ENCODE measurements at places on chromosomes 3 and 15.

DNA sequence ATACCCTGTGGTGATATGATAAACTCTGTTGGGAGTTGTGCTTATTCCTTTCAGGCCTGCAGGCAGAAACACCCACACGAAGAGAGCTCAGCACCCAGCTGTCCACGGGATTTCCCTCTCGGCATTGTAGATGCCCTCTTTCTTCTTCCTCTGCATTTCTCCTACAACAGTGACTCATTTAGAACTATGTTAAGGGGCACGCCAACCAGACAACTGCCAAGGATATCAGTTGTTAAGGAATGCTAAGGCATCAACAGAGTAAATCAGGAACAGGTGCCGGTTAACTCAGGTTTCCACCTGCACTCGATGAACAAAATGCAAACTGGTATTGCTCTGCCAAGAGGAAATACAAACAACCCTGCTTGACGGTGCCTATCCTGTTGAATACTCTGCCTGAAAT is 270.0 kb upstream of the PEX5L start:
- DNase-seq = no peak

DNA sequence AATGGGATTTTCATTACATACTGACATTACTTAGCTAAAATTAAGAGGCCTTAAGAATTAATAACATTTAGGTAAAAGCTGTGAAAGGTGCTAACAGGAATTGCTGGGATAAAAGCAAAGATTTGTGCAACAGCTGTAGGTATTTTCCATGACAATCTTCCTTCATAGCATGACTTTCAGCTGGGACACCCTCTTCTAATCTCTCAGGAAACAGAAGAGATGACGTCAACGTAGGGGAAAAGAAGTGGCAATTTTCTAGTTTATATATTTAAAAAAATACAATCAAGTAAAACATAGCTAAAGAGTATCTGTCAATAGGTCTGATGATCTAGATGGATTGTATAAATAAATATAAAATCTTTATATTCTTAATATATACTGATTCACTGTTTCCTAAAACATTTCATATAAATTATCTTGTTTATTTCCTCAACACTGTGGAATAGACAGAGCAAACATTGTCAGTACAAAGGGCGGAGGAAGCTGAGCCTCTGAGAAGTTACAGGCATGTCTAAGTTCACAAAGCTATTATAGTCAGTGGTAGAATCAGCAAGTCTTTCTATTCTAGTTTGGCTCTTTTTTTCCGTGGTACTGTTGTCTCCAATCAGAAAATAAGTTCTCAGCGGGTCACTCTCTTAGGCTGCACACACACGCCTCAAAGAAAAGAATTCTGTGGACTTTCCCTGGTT is 217.0 kb downstream of the P3H2 start:
- no peak for DNase-seq

- no peak for DNase-seq
These were observed 287.6 kb upstream of the STT3B start for GRCh38 chr3:31244929-31245817.

DNA sequence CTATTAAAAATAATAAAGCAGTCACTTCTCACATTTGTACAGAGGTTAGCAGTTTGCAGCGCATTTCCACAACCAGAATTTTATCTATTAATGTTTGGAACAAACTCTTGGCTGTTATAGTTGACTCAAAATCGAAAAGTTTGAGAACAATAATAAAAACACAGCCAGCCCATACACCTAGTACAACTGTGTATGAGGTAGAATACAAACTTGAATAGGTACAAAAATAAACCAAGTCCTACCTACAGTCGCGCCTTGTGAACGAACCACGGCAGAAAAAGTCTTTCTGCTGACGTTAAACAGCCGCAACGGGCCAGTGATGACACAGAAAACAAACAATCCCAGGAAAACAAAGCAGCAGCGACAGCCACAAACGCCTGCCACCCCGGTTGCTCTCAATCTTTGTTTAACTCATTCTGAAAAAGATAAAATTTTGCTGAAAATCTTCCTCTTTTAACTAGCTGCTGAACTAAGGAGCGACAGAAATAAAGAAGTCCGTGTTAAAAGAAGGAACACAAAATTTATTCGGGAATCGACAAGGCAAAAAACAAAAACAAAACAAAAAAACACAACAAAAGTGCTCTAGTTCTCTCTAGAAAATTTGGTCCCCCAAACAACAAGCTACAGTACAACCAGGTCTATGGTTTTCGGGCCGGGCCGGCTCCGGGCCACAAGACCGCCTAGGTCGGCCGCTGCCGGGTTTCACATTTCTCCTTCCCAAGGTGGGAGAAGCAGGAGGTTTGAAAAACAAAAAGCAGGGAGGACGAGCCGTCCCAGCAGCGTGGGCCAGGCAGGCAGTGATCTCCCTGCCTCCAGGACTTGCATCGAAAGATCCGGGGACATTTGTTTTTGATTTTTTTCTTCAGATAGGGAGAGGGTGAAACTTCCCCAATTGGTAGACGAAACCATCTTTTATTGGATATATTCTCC is 2.9 kb downstream of the FOXL2 start:
- DNase-seq = no peak

DNA sequence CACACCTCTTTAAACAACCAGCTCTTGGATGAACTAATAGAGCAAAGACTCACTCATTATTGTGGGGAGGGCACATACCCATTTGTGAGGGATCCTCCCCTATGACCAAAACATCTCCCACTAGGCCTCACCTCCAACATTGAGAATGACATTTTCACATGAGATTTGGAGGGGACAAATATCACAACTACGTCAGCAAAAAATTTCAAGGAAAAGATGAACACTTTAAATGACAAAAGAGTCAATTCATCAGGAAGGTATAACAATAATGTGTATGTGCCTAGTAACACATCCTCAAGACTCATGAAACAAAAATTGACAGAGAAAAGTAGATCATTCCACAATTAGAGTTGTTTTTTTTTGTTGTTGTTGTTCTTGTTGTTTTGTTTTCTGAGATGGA is 38.4 kb upstream of the CHD2 start:
- DNase-seq = no peak

DNA sequence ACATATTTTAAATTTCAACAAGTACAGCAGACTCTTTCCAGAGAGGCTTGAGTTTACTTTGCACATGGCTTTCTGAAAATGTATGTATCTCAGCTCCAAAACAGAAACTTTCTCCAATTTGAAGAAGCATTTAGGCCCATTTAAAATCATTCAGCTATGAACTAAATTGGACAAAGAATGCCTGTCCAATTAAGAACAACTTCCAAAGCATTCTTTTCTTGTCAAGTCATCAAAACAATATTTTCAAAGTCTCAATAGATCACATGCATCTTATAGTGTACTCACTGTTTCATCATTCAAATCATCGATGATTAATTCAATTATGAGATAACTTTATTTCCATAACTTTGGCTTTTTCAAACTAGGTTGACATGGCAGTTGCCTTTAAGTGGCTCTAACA is 95.2 kb downstream of the KBTBD8 start:
- no peak for DNase-seq

- no peak for DNase-seq
These were observed 27.4 kb upstream of the BOC start for GRCh38 chr3:113183748-113184661.

GRCh38 chr15:69604072-69604411 is 151.4 kb downstream of the RPLP1 start:
- no peak for DNase-seq

- no peak for DNase-seq
These were observed 8.7 kb upstream of the GPD1L start for GRCh38 chr3:32097768-32098167.

- no peak for DNase-seq
These were observed 149.3 kb upstream of the TGFBR2 start for GRCh38 chr3:30457081-30457480.

- DNase-seq = no peak
These were observed 869.7 kb downstream of the OTOL1 start for GRCh38 chr3:162366166-162366766.

DNA sequence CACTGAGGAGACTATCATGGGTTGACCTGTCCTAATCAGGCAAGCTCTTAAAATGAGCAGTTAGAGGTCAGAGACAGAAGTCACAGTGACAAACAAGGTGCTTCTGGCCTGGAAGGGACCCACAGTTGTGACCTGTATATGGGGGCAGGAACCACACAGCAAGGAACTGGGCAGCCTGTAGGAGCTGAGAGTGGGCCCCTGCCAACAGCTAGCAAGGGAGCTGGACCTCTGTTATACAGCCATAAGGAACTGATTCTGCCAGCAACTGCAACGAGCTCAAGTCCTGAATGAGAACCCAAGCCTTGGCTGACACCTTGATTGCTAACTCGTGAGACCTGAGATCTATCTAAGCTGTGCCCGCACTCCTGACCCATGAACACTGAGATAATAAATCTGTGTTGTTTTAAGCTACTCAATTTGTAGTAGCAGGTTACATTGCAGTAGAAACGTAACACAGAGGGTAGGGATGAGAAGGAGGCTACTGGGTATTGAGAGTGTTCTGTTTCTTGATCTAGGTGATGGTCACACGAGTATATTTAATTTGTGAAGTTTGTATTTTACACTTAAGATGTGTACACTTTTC is 44.5 kb upstream of the MAGI1 start:
- no peak for DNase-seq

DNA sequence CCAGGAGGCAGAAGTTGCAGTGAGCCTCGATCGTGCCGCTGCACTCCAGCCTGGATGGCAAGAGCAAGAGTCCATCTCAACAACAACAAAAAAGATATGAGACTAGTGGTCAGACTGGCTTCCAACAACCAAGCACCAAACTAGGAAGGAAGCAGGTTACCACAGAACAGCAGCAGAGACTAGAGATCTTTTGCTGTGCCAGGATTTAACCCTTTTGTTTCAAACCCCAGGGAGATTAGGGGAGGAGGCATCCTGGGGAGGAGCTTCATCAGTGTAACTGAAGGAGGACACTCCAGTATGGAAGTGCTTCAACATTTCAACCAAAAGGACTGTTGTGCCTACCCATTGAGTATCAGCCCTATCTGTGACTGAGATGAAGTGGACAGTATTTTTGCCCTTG is 240.3 kb downstream of the ZIC1 start:
- no peak for DNase-seq

DNA sequence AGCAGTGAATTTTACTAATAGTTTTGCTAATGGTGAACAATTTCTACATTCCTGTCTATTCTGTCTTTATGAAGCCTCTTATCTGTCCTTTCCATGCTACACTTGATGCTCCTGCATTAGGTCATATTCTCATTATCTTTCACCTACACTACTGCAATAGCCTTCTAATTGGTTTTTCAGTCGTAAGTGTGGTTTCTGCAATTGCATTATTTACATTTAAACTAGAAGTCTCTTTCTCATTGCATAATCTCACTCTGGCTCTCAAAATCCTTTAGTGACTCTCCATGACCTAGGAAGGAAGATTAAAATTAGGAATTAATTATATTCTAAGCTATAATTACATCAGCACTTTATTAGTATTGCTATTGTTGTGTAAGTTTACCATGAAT is 686.5 kb downstream of the IGSF11 start:
- no peak for DNase-seq

DNA sequence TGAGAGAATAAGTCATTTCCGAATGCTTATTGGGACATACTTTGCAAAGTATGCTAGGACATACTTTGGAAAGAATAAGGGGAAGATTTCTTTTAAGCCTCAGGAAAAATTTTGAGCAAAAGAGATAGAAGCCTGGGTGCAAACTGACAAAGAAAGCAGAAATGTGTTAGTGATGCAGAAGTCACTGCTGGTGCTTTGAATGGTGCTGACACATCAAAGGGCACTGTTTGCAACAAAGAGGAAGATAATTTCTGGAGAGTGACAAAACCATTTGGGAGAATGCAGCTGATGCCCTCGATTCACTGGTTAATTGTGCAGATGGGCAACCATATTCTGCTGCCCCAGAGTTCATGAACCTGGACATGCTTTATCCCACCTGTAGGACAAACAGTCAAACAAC is 11.0 kb upstream of the RAP2B start:
- no peak for DNase-seq

- no peak for DNase-seq
These were observed 25.7 kb upstream of the MYLK start for GRCh38 chr3:123909785-123910184.

- no peak for DNase-seq
These were observed 9.6 kb upstream of the RCCD1 start for GRCh38 chr15:90945091-90945490.

- peak; percentile 77 for DNase-seq
These were observed 69.7 kb upstream of the LRRFIP2 start for GRCh38 chr3:37243820-37244748.

DNA sequence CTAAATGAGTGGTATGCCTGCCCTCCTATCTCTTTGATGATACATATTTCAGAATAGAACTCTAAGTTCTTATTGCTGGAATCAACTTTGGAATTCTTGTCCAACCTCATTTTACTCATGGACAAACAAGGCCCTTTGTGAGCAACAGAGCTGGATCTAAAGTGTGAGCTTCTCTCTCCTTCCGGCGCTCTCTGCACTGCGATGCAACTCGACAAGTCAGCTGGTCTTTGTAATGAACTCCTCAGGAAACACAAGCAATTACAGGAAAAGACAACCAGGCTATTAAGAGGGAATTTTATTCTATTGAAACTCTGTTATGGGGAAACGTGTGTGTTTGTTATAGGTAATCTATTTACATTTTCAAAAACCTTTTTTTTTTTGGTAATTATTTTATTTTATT is 20.3 kb upstream of the NRROS start:
- no peak for DNase-seq

DNA sequence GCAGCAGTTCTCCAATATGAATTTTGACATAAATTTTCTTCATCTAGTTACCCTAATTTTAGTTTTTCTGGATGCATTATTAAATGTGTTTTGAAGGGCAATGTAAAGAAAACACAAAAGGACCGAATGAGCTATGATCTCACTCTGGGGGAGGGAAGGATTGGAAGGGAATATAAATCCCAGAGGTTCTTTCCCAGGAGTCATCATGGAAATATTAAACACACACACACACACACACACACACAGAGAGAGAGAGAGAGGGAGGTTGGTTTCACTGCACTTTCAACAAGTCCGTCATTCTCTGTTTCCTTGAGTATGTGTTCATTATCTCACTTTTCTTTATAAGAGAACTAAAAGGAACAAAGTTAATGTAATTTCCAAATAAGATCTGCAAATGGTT is 70.7 kb upstream of the DCBLD2 start:
- no peak for DNase-seq

- DNase-seq = no peak
These were observed 23.4 kb upstream of the GALNT15 start for GRCh38 chr3:16151109-16151508.

GRCh38 chr15:32641517-32642059 is at the start of gene SCG5:
SCG5 (plus strand) TSS chr15:32641710; CDS start chr15:32643593, 1,883 bp downstream.
- DNase-seq = no peak

DNA sequence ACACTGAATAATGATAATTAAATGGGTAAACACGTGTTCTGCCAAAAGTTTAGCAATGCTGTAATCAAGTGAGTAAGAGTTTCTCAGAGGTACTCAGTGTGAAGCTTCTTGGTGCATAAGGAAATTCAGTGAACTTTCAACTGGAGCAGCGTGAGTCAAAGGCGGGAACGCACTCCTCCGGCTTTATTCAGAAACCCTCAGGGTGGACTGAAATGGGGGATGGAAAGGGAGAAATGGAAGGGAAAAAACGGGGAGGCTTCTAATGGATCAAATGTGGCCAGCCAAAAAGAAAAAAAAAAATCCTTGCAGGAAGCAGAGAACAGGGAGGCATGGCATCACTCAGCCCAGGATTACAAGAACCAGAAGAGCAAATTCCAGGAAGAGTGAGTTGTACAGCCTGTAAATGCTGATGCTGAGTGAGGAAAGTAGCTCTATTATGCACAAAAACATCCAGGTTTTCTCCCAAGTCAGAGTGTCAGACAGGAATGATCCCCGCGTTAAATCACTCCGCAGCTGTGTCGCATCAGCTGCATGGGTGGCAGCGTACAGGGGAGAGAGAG is 85.3 kb downstream of the ASB7 start:
- no peak for DNase-seq
